Muscle of arm (tissue), 14 donors: ENCODE measurements at places on chromosomes 11 and 22.
A peak's percentile ranks its signal among the peaks of the same experiment; 100 is the strongest.

- DNase-seq: no peak
These were observed 27.6 kb downstream of the ART5 start for GRCh38 chr11:3613998-3614741.

DNA sequence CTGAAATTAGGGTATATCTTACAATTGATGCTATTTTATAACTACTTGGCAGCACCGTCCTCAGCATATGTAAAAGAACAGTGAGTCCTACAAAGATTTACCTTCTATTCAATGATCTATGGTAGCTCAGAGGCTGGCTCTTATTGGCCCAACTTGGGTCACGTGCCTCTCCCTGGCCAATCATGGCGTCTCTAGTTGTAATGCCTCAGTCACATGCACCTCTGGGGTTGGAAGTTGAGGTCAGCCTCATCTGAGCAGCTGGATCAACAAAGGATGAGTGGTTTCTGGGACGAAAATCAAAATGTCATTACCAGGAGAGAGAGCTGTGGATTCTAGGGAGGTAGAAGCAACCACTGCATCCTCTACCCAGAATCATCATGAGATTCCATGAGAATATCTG lies 22.9 kb upstream of the ASPHD2 start:
- no peak for DNase-seq

GRCh38 chr11:116096272-116096995 lies 592.2 kb upstream of the CADM1 start:
- no peak for DNase-seq

- no peak for DNase-seq
These were observed 16.6 kb downstream of the SAA1 start for GRCh38 chr11:18282626-18283025.

GRCh38 chr11:43989162-43989981 lies 46.9 kb downstream of the C11orf96 start:
- peak; percentile 67 for DNase-seq

GRCh38 chr11:70134490-70134889 lies 56.4 kb downstream of the ANO1 start:
- no peak for DNase-seq

DNA sequence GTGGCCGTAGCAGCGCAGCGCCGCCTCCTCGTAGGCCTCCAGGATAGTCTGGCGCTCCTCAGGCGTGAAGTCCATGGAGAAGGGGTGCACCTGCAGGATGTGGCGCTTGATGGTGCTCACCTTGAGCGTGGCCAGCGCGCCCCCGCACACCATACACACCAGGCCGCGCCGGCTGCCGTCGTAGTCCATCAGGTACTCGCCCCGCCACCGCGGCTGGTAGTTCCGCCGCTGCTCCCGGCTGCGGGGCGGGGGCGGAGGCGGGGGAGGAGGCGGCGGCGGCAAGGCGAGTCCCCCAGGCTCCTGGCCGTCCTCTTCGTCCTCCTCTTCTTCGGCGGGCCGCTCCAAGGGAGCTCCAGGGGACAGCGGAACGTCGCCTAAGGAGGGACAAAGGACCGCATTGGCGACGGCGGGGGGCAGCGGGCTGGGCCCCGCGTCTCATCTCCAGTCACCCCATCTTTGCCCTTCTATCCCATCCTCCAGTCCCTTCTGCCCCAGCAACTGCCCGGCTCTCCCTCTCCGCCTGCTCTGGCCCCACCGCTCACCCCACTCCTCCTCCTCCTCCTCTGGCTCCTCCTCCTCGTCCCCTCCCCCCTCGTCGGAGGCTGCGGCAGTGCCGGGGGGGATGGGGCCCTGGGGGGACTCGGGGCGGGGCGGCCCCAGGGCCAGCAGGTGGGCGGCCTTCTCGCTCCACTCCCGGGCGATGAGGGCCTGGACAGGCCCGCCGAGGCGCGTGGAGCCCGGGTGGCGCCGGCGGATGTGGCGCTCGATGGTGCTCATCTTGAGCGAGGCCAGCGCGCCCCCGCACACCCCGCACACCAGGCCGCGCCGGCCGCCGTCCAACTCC lies 4.9 kb downstream of the ZFTA start:
- no peak for DNase-seq

DNA sequence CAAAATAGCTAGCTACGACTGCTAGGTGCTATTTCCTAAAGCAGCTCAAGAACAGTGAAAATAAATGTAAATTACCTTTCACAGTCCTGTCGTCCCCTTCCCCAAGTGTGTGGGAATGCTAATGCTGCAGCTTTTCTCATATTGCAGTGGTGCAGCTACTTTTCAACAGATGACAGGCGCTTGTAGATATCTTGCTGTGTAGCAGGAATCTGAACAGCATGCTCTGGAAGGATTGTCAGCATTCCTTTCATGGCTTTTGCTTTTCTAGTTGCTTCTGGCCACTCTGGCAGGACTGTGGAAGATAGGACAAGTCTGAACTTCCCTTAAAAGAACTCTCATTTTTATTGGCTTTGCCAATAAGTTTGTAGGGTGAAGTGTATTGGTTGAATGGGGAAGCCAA lies 18.8 kb downstream of the FAR1 start:
- no peak for DNase-seq

DNA sequence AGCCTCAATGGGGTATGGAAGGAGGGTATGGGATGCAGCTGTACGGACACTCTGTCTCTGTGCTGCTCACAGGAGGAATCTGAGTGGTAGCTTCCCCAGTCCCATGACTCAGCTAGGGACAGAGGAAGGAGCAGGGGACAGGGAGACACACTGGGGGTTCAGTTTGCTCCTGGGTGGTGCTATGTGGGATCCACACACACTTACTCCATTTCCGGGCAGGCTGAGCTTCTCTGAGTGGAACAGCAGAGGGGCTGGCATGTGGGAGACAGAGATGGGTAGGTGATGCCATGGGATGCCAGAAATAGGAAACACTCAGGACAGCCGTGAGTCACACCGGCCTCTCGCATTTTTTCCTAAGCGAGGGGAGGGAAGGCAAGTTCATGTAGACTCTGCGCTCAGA lies 59.2 kb upstream of the KIRREL3 start:
- no peak for DNase-seq

GRCh38 chr11:75474878-75475766 lies 42.1 kb upstream of the KLHL35 start:
- DNase-seq: peak; percentile 51

DNA sequence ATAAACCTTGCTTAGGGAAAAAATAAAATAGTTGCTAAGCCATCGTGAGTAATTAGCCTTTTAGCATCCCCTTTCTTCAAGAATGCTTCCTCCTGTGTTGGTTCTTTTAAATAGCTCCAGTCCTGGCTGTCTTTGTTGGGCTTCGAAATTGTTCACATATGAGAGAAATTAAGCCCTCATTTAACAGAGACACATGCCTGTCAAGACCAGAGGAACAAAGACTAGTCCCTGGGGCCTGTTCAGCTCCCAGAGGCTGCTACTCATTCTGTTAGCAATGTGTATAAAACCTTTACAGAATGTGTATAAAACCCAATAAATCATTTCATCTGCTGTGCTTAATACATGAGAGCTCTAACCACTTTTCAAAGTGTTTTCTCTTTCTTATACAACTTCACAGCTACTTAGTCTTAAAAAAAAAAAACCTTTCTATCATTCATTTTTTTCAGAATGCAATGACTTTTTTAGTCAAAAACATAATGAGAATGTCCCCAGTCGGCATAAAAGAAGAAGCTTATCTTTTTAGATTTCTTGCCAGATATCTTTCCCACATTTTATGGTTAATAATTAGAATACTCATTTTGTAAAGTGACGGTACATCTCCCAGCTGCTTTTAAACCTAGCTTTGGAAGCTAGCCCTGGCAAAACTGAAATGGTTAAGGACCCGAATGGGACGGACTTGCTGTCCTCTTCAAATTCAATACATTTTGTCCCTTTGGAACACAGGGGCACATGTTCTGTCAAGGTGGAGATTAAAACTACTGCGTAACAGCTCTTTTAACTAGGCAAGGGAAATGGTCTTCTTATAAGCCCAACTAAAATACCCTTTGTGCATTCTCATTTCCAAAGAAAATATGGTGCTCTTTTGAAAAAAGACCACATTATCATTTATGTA lies 186.1 kb downstream of the SOX6 start:
- DNase-seq: no peak

DNA sequence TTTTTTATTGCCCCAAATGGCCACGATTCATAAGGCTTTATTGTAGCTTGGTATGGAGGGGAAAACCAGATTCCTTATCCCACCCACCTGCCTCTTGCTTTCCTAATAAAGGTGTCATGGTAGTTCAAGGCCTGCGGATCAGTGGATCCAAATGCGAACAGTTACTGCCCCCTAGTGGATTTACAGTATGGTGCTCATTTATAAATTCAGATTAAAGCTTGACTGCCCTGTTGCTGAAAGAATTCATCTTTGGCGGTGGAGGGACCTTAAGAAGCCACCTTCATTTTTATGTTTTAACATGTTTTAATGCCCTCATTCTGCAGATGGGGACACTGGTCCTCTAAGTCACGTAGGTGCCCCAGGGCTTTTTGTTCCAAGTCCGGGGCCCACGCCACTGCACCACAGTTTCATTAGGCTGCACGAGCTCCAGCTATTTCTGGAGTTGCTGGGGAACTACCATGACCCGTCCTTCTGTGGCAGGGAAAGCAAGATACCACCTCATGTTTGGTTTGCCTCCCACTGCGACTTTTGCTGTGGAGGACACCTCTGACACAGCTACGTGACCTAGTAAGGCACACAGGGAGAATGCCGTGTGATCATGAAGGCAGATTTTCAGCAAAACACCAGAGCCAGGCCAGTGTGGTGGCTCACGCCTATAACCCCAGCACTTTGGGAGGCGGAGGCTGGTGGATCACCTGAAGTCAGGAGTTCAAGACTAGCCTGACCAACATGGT lies 15.6 kb upstream of the INCENP start:
- DNase-seq: peak; percentile 65

DNA sequence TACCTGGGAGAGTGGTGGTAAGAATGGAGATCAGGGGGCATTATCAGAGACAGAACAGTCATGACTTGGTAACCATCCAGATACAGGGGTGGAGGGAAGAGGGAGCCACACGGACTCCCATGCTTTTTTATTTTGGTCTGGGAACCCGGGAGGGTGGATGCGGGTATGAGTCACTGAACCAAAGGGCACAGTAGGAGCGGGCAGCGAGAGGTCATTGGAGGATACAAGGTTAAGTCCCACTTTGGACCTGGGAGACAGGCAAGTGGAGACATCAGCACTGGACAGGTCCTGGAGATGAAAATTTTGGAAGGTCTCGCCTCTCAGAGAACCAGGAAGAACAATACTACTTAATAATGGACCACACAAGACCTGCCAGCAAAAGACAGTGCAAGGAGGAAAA lies 6.7 kb downstream of the HDHD5 start:
- DNase-seq: no peak
